ENCODE measurements at places on chromosomes 1 and 21.

DNA sequence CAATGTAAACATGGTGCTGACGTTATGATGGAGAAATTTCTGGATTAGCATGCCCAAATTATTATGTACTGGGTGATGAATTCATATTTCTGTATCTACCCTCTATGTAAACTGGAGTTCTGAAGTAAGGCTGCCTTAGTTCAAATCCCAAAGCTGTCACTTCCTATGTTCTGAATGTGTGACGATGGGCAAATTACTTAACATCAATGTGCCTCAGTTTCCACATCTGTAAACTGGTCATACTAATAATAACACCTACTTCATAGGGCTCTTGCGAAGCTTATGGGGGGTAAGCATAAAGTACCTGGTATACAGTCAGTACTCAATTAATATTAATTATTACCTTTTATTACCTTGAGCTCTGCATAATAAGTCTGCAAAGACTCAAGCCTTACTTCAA lies 45.6 kb downstream of the SLC30A10 start:
- no peak for DNase-seq

- no peak for DNase-seq
These were observed 644.2 kb downstream of the PTPRU start for GRCh38 chr1:29880556-29880955.

- DNase-seq, result peak; percentile 91
These were observed 71.8 kb downstream of the CD58 start for GRCh38 chr1:116498789-116499628.

- DNase-seq, result no peak
These were observed 23.3 kb upstream of the CASQ2 start for GRCh38 chr1:115791816-115792215.

DNA sequence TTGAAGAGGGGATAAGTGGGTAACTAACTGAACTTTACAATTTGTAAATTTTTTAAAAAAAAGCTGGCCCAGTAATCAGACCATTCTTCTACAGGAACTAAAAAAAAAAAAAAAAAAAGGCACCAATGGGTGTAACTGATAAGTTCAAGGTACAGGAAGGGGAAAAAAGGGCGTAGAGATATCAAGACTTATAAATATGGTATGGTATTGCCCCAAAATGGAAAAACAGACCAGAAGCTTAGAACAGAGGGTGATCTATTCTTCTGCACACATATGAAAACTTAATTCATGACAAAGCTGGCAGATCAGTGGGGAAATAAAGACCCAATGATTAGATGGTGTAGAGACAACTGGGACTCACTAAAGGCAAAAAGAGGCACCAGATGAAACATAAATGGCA lies 58.9 kb downstream of the LHX4 start:
- DNase-seq, result peak; percentile 63

- no peak for DNase-seq
These were observed 3.6 kb upstream of the TNNT2 start for GRCh38 chr1:201381130-201381529.

DNA sequence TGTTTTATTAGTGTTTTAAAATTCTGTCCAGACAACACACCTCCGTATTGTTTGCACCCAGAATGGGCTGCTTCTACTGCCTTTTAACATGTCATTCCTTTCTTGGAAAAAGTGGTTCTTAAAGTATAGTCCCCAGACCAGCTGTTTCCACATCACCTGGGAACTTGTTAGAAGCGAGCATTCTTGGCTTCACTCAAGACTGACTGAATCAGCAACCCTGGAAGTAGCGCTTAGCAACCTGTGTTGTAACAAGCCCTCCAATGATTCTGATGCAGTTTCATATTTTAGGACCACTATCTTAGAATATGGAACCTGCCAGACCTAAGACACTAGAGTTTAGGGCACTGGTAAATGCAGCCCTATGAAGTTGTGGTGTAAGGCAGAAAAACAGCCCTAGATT lies 6.0 kb upstream of the PPIE start:
- DNase-seq, result no peak

DNA sequence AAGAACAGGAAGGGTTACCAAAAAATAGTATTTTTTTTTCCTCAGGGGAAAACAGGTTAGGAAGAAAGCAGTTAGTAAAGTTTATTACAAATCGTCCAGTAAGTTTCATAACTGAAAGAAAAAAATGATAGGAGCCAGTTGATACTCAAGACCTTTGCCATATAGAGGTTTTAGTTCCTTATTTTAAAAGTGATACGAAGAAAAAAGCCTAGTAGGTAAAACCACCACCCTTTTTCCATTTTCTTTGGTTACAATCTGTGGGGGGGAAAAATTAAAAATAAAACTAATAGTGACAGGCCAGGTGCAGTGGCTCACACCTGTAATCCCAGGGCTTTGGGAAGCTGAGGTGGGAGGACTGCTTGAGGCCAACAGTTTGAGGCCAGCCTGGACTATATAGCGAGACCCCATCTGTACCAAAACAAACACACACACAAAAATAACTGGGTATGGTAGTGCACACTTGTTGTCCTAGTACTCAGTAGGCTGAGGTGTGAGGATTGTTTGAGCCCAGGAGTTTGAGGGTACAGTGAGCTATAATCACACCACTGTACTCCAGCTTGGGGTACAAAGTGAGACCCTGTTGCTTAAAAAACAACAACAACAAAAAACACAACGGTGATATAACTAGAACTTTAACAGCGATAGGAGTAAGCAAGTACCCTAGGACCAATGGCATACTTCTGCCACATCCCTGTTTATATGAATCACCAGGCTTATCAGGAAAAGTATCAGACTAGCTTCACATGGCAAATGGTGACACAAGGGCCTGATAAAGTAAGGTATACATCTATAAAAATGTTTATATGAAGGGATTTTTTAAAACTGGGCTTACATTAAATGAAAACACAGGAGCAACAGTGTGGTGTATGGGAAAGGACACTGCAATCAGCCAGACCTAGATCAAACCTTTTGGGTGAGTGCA lies 5.4 kb downstream of the TMEM59 start:
- peak; percentile 34 for DNase-seq

DNA sequence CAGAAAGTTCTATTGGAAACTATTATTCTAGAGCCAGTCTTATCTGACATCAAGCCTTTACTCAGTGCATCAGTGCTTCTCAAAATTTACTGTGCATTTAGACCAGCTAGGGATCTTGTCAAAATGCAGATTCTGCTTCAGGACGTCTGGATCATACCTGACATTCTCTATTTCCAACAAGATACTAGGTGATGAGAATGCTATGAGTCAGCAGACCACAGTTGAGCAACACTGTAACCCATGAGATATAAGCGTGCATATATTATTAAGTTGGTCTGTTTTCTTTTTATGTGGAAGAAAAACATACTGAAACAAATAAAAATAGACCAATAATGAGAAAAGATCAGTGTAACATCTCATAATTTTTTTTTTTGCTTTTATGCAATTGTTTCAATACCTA lies 40.4 kb upstream of the KCNH1 start:
- no peak for DNase-seq

- DNase-seq, result peak; percentile 81
These were observed at the start of gene RASSF5 for GRCh38 chr1:206507284-206508129. TSS of gene RASSF5 (plus strand) at chr1:206507531. CDS start at chr1:206507603, 72 bp downstream.

DNA sequence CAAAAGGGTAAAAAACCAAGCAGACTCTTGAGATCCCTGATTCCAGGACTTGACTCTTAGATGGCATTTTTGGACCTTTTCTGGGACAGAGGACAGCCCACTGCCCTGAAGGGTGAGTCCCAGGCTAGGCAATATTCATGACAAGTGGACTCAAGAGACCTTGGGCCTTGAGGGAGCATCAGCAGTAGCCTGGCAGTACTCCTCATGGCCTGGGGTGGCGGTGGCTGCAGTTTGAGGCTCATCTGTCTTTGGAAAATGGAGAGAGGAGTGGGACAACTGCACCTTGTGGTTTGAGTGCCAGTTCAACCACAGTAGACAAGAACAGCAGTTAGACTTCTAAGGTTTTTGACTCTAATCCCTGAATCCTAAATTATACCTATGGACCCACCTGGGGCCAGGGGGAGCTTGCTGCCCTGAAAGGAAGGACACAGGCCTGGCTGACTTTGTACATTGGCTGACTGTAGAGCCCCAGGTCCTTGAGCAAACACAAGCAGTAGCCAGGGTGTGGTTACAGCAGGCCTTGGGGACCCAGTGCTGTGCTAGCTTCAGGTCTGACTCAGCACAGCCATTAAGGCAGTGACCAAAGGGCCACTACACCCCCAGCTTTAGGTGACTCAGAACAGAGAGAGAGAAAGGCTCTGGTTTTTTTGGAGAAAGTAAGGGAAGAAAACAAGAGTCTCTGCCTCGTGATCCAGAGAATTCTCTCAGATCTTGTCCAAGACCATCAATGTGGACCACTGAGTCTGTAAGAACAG lies 1023.2 kb downstream of the KCNT2 start:
- DNase-seq, result no peak

- no peak for DNase-seq
These were observed 511 bp upstream of the RABGAP1L start for GRCh38 chr1:174158767-174159251.

DNA sequence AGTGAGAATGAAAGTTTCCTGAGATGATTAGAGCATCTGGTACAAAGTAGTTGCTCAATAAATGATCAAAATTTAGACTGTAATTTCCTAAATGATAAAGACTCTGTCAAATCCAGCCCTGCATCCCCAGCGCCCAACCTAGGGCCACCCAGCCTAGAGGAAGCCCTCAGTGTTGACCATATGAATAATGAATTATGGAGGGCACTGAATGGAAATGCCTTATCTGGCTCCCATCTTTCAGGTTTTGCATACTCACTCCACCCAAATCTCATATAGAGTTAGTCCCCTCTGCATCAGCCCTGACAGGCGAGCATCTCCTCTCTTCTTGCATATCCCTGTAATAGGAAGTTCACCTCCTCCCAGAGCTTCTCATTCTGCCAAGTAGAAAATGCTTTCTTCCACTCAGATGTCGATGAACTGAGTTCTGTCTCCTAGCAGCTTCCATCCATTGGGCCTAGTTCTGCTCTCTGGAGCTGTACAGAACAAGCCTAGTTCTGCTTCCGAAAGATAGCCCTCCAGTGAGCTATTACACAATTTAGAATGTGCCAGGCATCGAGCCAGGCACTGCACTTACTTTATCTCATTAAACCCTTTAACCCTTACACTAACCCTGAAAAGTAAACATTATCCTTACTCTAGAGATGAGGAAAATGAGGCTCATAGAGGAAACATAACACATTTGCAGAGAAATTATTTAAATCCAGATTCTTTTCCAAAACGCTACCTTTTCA lies 20.9 kb downstream of the COA7 start:
- peak; percentile 61 for DNase-seq

DNA sequence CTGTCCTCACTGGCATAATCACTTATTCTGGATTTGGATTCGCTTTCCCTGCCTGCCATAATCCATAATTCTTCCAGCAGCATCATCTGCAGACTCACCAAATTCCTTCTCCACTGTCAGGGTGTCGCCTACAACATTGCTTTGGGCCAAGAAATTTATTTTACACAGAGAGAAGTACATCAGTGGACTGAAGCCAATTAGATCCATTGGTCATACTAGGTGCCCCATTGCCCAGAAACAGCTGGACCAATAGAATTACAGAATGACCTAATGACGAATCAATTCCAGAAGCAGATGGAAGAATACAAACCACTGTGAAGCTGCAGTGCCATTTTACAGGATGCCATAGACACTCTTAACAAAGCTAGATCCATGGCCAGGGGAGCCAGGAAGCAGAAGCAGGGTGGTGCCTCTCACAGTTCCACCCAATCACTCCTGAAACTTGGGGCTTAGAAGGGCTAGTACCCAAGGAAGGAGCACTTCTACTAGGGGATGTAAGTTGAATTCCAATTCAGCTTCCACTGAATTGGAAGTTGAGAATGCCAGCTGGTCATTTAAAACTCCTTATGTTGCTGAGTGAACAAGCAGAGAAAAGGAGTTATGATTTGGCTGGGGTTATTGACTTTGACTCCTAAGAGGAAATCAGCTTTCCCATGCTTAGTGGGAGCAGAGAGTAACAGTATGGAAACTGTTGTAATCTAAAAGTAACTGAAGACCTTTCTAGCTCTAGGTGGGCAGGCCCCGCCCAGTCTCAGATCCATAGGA lies 44.0 kb downstream of the EDN2 start:
- DNase-seq, result no peak

DNA sequence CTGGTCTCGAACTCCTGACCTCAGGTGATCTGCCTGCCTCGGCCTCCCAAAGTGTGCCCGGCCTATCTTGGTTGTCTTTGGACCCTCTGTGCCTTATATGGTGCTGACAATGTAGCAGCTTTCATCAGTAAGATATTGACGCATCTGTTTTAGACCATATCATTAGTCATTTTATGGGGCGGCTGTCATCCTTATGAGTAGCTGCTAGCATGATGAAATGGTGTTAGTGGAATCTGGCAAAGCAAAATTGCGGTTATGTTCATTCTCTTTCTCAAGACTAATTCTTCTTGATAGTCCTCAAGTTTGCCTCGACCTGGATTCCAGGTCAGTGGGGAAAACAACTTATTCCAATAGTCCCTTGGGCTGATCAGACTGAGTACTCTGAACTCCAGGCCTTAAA lies 199.9 kb downstream of the PRDM2 start:
- DNase-seq, result no peak

- DNase-seq, result no peak
These were observed 18.4 kb upstream of the RNF19B start for GRCh38 chr1:32983020-32983419.

- DNase-seq, result no peak
These were observed 15.6 kb downstream of the IGFN1 start for GRCh38 chr1:201206176-201206575.

DNA sequence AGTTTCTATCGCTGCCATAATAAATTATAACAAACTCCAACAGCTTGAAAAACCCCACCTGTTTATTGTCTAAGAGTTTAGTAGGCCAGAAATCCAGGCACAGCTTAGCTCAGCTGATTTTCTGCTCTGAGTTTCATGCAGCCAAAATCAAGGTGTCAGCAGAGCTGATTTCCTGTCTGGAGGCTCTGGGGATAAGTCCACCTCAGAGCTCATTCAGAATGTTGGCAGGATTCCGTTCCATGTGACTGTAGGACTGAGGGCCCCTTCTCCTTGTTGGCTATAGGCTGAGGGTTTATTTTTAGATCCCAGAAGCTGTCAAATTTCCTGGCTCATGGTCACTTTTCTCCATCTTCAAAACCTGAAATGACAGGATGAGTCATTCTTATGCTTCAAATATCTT lies 91.6 kb upstream of the CHODL start:
- no peak for DNase-seq

GRCh38 chr1:226764533-226764932 lies 25.5 kb upstream of the ITPKB start:
- no peak for DNase-seq

DNA sequence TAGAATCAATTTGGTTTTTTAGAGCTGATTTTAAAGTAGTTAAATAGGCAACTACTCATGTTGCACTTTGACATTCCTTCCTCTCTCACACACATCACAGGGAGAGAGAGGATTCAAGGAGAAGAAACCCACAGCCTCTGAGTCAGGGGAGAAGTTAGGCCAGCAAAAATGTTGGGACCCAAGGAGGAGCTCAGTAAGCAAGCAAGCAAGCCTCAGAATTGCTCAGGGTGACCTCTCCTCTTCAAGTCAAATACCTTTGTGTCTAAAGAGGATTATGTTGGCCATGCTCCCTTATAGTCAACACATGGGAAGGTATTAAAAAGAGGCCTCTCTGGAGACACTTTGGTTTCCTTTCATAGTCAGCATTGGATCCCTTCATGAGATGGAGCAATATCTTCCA lies 80.5 kb upstream of the WARS2 start:
- DNase-seq, result no peak

Data from hematopoietic multipotent progenitor cell treated with erythropoietin and hydrocortisone succinate and interleukin-3 and kit ligand, for 6 days (in vitro differentiated cells).